Inflammatory macrophage treated with lipopolysaccharide for 4 hours (primary cell): ENCODE measurements at places on chromosomes 12 and 14.

GRCh38 chr14:85943192-85943591 is 413.2 kb downstream of the FLRT2 start:
- peak; percentile 88 for DNase-seq

DNA sequence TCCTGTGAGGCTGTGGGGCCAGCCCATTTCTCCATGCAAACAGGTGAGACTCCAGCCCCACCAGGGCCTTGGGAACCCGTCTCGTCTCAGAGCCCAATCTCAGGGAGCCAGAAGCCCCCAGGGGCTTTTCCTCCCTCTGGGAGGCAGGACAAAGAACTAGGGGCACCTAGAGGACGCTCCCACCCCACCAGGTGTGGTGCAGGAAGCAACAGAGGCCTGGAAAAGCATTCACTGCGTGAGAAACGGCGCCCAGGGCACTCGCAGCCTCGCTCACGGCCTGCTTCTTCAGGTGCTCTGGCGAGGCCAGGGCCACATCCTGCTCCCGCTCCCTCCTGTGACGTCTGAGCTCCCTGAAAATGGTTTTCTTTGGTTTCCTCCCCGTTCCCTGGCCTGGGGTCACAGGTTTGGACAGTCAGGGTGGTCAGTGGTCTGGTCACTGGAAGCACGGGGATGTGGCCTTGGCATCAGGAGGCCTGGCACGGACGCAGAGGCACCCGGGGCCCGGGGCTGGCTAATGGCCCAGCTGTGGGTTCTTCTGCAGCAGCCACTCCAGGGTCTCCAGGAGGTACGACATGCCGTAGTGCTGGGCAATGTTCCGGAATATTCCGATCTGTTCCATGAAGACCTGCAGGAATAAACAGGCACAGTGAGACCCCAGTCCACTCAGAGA is 5.7 kb downstream of the P2RX2 start:
- DNase-seq = no peak

GRCh38 chr14:76235628-76236027 is 83.9 kb downstream of the GPATCH2L start:
- DNase-seq = no peak

DNA sequence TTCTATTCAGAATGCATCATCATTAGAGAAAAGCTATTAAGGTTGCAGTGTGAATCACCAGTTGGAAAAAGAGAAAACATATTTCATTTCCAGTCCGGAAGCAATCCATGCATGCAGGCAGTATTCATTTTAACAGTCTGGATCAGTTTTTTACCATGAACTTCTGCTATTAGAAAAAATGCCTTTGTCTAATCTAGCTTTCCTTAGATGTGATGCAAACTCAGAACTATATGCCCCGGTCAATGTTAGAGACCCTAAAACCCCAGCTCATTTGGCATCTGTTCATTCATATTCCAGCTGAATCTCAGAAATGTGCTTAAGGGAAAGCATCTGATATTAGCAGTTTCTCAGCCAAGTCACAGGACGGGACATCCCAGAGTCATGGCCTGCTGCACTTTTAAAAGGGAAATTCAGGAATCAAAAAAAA is 8.5 kb downstream of the IRAK3 start:
- no peak for DNase-seq

GRCh38 chr12:64065881-64066451 is 156.1 kb downstream of the KICS2 start:
- DNase-seq = no peak

GRCh38 chr14:64232095-64232838 is 61.9 kb downstream of the ESR2 start:
- no peak for DNase-seq

GRCh38 chr12:116196752-116197718 is 80.5 kb downstream of the MED13L start:
- DNase-seq = no peak

DNA sequence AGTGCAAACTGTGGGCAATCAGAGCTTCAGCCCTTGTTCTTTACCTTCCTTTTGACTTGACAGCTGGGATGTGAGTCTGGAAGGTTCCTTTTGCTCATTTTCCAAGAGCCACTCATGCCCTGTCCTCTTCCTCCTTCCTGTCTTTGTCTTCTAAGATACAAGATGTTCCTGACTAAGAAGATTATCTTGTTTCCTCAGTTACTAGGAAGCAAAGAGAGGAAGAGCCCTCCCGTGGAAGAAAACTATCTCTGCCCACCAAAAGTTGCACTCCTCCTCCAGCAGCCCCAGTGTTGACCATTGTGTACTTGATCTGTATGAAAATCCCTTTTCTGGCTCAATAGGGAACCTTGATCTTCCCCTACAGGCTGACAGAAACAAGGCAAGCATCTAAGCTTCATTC is 138.0 kb downstream of the C12orf75 start:
- no peak for DNase-seq

DNA sequence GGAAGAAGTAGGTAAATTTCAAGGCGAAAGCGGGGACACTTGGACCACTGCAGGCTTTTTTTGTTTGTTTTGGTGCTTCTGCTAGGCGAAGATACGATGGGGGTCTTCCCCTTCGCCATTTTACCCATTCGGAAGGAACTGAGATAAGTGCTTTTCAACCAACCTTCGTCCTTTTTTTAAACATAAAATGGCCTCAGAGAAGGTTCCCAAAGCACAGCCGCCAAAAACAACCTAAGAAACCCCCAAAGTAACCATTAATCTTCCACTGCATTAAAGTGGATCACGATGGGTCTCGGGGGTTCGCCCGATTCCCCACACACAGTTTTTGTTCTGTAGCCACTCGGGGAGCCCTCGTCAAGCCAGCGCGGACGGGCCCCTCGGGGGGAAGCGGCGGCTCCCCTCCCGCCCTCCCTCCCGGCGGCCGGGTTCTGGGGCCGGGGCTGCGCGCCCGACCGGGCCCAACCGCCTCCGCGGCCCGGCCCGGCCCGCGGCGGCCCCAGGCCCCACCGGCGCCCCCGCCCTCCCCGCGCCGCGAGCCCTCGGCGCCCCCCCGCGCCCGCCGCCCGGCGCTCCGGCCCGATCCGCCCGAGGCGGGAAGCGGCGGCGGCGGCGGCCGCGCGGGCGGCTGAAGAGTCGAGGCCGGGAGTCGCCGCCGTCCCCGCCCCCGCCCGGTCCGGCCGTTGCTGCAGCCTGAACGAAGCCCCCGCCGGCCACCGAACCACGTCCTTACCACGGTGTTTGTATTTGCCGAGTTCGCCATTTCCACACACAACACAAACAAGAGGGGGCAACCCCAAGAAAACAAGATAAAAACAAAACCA is 790 bp downstream of the GTF2A1 start:
- DNase-seq = peak; percentile 50

DNA sequence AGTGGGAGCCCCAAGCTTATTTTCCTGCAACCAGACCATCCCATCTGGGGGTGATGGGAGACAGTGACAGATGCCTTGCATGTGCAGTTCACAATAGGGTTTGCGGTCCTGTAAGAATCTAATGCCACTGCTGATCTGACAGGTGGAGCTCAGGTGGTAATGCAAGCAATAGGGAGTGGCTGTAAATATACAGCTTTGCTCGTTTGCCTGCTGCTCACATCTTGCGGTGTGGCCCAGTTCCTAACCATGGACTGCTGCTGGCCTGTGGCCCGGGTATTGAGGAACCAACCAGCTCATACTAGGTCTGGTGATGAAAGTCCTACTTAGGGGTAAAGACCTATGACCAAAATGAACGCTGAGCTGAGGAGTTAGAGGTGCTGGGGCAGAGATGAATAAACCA is 36.1 kb upstream of the CCDC88C start:
- DNase-seq = no peak

- DNase-seq = peak; percentile 74
Measured at GRCh38 chr14:54776361-54777001, 126.1 kb downstream of the GCH1 start.

DNA sequence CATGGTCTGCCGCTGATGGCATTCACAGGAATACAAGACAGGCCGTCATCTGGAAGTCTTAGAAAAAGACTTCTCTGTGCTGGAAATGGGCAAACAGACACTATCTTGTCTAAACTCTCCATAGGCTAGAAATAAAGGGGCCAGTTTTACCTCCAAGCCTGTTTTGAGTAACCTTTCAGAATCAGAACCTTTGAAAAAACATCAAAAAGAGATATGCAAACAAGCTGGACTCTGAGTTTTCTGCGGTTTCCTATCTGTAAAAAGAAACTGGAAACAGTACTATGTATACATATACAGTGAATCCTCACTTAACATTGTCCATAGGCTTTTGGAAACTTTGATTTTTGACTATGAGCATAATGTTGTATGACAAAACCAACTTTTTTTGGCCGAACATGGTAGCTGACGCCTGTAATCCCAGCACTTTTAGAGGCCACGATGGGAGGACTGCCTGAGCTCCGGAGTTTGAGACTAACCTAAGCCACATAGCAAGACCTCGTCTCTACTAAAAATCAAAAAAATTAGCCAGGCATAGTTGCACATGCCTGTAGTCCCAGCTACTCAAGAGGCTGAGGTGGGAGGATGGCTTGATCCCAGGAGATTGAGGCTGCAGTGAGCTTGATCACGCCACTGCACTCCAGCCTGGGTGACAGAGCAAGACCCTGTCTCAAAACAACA is 92.9 kb upstream of the MAX start:
- DNase-seq = no peak

DNA sequence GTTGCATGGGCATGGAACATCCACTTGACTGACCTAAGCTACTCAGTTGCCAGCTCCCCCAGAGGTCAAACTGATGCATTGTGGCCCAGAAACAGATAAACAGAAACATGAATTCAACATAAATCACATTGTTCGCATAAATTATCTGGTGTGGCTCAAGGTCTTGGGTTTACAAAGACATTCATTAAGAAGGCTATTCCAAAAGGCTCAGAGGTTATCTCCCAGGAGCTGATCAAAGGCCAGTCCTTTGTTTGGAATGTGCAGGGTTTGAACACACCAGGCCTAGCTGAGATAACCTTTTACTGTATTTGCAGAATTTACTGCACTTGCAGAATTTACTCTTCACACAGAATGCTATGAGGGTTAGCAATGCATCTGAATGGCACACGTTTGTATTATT is 96.4 kb upstream of the DCD start:
- DNase-seq = no peak

- DNase-seq = no peak
Measured at GRCh38 chr14:38960946-38961531, 142.0 kb downstream of the SEC23A start.

DNA sequence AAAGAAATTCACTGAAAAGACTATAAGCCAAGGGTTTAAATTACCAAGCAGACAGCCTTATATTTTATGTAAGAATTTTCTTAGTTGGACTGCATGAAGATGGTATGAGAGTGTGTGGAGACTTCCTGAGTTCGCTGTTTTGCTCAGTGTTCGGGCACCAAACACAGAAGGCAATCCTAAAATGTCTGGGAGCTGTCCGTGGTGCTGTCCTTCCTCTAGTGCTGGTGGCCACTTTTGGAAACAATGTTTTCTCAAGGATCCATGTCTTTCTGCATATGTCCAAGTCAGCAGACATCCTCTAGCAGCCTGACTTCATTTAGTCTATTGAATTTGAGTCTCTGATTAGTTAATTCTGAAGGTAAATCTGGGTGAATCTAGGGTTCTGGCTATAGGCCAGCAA is 135.8 kb downstream of the SLC8A3 start:
- DNase-seq = no peak

DNA sequence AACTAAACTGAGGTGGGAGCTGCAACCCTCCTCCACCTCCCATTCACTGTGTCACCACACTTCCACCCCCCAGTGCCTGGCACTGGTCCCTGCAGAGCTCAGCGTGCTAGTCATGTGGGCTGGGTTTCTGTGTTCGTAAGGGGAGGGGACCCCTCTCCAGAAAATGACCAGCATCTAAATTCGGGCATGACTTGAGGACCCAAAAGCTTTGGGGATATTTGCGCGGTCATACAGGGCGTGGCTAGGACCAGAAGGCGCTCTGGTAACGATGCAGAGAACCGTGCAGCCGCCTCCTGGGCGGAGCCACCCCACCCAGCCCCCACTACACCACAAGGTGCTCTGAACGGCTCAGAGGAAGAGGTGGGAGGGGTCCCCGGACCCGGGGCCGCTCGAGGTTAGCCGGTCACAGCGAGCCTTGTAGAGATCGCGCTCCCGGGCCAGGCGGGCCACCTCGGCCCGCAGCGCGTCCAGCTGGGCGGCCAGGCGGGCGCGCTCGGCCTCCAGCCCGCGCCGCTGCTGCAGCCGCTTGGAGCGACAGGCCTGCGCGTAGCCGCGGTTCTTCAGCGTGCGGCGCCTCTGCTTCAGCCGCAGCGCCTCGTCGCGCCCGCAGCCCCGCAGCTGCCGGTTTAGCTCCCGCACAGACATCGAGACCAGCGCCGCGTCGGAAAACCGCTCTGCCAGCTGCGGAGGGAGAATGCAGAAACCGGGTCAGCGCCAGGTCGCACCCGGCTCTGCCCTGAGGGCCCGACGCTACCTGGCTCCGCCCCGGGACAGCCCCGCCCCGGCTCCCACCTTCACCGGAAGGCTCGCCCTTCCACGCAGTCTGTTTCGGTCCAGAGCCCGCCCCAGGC is 9.8 kb downstream of the CPNE6 start:
- DNase-seq = peak; percentile 18

GRCh38 chr12:13371367-13371766 is 174.8 kb downstream of the EMP1 start:
- no peak for DNase-seq

GRCh38 chr14:93285044-93285443 is 47.8 kb downstream of the BTBD7 start:
- no peak for DNase-seq

DNA sequence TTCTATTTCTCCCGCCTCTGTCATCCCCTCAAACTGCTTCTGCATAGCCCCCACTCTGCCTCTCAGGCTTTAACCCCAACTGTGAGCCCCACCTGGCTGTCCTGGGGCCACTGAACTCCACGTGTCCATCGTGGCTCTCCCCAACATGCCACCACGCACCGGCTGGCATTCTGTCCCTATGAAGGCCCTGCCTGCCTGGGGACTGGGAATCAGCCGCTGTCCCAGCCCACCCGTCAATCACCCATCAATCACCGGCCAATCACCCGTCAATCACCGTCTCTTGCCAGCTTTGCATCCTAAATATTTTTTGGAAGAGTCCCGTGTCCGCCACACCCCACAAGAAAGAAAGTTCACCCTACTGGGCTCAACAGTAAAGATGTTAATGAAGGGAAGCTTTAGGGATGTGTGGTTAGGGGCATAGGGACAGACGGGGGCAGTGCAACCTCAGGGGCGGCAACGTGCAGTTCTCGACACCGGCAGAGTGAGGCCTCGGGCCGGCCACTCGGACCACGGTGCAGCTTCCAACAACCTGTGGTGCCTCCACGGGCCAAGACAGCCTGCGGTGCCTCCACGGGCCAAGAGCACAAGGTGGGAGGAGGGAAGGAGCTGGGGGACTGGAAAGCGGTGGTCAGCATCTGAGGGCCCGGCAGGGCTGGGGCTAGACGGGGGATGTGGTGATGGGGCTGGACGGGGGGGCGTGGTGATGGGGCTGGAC is 85.6 kb downstream of the GALNT9 start:
- no peak for DNase-seq

GRCh38 chr12:57726884-57727757 is 11.4 kb downstream of the AGAP2 start:
- no peak for DNase-seq

DNA sequence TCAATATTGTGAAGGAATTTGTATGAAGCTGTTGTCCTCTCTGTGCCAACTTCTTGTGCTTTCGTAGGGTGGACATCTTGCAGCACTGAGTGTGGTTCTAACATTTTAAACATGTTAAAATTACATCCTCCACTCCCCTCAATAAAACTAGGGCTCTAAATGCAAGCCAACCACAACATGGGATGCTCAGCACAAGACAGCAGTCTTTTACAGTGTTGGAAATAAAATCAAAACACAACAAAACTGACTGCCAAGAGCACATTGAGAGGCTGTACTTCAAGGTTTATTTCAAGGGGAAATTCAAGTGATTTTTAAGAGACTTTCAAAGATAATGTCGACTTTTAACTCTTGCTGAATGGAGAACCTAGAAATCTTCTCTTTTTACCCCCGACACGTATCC is 396.9 kb downstream of the TMTC2 start:
- DNase-seq = no peak

- peak; percentile 52 for DNase-seq
Measured at GRCh38 chr12:54596526-54596946, 8.1 kb upstream of the PPP1R1A start.
